ENCODE measurements at places on chromosomes 1 and 21.

- peak; percentile 32 for DNase-seq
These were observed 61.7 kb downstream of the FCRL5 start for GRCh38 chr1:157490467-157491165.

DNA sequence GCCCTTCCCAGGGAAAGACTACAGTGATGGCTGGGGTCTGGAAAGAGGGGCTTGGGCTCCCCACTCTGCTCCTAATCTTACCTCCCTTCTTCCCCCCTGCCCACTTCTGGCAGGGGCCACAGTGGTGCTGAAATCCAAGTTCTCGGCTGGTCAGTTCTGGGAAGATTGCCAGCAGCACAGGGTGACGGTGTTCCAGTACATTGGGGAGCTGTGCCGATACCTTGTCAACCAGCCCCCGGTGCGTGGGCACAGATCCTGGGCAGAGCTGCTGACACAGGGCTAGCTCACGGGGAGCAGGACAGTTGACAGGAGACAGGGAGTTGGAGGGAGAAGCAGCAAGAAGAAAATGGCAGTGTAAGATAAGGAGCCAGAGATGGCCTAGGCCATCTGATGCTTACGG, 2.4 kb downstream of the SLC27A3 start:
- no peak for DNase-seq

GRCh38 chr1:243942196-243943150, 92.4 kb upstream of the AKT3 start:
- DNase-seq, result no peak

GRCh38 chr21:40270047-40270446, 402.8 kb downstream of the PCP4 start:
- DNase-seq, result no peak

DNA sequence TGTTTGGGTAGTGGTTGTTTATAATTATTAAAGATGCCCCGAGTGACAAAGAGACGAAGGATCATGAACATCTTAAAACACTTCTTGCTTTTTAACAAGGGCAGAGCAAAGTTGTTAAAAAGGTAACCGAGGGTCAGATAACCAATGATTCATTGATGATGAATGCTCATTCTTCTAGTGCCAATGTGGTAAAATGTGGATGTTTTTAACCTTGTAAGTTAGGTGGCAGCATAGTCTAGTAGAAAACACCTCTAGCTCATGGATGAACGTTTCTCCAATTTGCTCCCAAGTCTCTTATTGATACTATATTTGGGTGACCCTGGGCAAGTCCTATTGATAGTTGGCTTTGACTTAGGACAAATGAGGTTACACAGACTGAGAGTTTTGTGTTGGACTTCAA, 167.9 kb downstream of the KIF26B start:
- DNase-seq, result no peak

DNA sequence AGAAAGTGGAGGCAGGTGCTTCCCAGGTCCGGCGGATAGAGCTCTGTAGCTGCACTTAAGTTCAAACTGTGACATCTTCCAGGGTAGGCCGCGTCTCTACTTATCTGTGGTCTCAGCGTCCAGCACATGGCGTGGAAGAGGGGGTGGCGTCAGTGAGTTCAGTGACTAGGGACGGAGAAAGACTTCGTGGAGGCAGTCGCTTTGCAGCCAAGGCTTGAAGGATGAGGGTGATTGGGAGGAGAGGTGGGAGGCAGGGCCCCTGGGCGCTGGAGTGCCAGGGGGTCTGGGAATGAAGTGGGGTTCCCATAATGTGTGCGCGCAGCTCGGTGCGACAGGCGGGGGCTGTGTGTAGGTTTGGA, 444 bp upstream of the AGO1 start:
- no peak for DNase-seq

GRCh38 chr1:12513181-12513580, 104.8 kb downstream of the DHRS3 start:
- DNase-seq, result no peak
